ENCODE measurements at places on chromosomes 5 and 9. TPM values are rescaled to one million over a fixed set of nuclear protein-coding genes. Genes with fewer than 3 reads are reported as not detected.

- no peak for DNase-seq
Measured at GRCh38 chr5:178107756-178108310, 5.5 kb upstream of the N4BP3 start.

TEK gene
- not detected for total RNA-seq

DNA sequence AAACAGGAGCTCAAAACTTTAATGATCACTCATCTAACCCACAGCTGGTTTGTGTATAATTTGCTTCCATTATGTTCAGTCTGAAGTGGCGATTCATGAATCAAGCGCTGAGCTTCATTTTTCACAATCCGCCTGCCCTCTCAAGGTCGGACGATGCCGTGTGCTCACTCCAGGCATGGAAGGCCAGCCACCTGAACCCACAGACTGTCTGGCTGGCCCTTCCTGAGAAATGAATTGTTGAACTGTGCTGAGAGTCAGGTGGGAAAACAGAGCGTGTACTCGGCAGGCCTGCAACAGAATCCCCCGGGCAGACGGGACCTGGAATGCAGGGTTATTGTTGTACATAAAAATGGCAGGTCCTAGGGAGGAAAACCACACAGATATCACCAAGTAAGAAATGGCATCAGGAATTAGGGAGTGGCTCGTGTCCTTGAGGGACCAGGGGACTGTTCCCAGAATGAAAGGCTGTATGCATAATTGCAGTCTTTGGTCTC is 375.7 kb downstream of the IRX2 start:
- DNase-seq: no peak

ADAMTS16 gene
- 1.7 TPM for total RNA-seq

NR5A1 gene
- total RNA-seq: not detected

- no peak for DNase-seq
Measured at GRCh38 chr5:132203916-132204315, 23.7 kb downstream of the P4HA2 start.

Measured in PC-3 (cell line).